Omental fat pad (tissue), 4 donors: ENCODE measurements at places on chromosomes 6 and 20.

GRCh38 chr6:122694075-122694474, 83.9 kb downstream of the PKIB start:
- no peak for DNase-seq

GRCh38 chr20:1364106-1364505, 28.7 kb downstream of the FKBP1A start:
- DNase-seq = no peak

DNA sequence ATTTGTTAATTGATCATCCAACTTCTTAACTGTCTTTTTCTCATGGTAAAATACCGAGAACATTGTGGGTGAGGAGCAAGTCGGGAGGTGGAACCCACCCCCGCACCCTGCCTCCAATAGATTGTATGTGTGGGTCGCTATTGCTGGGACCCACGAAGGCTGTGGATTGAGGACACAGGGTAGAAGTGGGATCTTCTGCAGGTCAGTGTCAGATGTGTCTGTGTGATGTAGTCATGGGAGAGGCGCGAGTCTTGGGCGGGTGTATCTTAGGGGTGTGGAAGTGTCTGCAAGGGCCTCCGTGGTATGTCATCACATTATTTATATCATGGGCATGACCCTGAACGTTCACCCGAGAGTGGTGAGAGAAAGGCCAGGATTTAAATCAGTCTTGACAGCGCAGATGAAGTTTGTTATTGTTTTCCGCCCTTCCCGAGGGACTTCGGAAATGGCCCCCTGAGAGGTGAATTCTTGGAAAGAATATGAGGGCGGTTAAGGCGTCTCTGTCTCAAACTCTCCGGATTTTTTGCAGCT, 472 bp upstream of the PAQR8 start:
- peak; percentile 27 for DNase-seq

GRCh38 chr6:139521338-139521737, 146.9 kb upstream of the CITED2 start:
- no peak for DNase-seq

DNA sequence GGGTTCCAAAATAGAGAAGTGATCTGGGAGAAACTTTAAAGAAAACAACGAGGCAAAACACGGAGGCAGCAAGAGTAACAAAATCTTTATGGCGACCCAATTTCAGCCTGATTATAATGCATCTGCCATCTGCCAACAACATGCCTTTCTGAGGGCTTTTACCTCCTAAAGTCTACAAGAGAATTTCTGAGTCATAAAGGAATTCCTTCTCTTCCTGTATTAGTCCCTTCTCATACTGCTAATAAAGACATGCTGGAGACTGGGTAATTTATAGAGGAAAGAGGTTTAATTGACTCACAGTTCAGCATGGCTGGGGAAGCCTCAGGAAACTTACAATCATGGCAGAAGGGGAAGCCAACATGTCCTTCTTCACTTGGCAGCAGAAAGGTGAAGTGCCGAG, 226.6 kb downstream of the HACE1 start:
- DNase-seq = no peak

DNA sequence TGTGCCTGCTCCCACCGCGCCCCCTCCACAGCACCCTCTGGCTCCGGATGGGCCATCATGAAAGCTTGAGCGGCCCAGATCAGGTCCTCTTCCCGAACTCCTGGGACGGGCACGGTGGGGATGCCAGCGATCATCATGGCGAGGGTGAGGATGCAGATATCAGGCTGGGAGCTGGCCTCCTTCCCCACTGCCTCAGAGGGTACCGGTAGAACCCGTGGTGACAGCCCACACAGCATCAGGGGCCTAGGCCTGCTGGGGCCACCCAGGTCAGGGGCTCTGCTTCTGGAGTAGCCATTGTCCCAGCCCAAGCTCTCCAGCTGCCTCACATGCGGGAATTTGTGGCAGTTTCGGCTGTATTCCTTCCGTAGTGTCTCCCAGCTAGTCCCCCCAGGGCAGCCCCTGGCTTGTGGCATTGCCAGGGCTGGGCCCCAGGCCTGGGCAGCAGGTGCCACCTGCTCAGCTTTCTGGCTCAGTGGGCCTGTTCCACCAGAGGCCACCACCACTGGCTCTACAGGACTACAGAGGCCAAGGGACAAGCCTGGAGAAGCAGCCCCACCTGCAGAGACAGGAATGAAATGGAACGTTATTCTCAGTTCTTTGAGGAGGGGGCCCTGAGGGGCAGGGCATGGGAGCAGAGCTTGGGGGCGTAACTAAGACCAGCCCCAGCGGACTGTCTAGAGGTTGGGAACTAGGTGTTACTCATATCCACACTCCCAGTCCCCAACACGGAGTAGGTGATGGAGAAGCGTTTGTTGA, 654 bp downstream of the SPATA25 start:
- DNase-seq = no peak

DNA sequence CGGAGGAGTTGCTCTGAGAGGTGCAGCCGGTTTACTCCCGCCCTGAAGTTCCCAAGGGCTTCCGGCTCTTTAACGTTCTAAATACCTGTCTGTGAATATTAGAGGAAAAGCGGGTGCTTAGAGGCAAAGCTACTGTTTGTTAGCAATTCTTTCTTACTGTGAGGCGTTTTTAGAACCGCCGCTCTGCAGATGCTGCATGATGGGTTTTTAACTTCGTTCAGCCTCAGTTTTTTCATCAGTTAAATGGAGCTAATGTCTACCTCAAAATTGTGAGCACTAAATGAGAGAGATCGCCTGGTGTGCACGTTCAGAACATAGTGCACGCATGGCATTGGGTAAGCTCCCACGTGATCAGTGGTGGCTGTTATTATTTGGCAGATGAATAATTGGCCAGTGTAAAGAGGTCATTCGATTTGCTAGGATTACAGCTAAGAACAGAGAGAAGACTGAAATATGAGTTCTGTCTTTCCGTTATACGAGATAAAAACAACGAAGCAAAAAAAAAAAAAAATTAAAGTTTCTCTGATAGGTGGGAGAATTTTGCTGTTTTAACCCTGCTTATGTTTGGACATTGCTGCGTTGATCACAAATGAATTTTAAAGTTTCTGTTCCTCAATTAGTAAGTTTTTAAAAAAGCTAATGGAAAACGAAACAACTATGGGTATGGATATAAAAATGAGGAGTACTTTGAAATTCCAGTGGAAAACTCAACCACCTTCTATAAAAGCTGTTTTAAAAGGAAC, 660 bp upstream of the TFB1M start:
- DNase-seq = peak; percentile 61

DNA sequence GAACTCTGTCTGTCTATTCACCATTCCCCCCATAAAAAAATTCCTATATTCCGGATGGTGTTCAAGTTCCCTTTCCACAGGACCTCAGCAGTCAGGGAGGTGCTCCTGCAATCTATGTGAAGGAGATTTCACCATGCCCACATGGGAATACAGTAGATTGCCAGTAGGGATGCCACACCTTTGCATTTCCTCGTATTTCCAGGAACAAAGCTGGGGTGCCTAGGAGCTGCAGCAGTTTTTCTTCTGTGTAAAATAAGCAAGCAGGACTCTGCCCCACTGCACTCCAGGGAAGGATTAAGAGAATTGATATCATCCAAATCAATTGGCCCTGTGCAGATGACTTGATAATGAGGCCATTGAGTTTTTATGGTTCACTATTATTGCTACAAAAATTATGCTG, 7.4 kb upstream of the KIF16B start:
- no peak for DNase-seq

DNA sequence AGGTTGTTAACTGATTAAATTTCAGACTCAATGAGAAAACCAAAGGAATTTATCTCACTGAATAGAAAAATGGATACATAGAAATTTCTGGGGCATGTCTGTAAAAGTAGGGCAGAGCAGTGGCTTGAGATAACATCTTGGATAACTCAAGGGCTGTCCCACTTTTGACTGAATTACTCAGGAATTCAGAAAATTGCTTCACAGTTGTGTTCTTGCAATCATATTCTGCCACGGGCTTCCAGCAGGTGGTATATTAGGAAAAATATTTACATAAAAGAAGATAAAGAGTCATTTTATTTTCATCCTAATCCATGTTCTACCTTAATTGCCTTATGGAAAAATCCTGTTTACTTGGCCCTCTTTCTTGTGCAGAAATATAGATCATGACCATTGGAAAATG, 156.4 kb upstream of the AKIRIN2 start:
- DNase-seq = no peak

DNA sequence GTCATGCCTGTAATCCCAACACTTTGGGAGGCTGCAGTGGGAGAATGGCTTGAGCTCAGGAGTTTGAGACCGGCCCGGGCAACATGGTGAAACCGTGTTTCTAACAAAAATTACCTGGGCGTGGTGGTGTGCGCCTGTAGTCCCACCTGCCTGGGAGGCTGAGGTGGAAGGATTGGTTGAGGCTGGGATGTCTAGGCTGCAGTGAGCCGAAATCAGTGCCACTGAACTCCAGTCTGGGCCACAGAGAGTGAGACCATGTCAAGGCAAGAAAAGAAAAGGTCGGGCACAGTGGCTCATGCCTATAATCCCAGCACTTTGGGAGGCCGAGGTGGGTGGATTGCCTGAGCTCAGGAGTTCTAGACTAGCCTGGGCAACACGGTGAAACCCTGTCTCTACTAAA, 8.2 kb upstream of the BCAS4 start:
- DNase-seq = no peak

DNA sequence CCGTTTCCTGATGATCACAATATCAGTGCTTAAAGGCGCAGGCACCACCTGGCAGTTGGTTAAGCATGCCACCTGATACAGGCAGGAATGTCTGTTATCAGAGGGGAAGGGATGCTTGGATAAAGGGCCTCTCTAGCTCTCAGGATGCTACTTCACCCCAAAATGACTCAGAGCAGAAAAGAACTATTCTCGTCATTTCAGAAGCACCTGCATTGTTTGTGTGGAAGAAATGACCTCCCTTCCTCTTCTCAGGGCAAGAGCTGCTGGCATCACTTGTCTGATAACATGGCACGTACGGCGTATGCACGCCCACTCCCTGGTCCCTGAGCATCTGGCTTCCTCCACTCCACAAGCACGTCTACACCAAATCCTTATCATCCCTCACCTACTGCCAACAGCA, 47.3 kb downstream of the ATP9A start:
- no peak for DNase-seq

GRCh38 chr6:16944596-16944995, 157.3 kb upstream of the STMND1 start:
- DNase-seq = no peak

DNA sequence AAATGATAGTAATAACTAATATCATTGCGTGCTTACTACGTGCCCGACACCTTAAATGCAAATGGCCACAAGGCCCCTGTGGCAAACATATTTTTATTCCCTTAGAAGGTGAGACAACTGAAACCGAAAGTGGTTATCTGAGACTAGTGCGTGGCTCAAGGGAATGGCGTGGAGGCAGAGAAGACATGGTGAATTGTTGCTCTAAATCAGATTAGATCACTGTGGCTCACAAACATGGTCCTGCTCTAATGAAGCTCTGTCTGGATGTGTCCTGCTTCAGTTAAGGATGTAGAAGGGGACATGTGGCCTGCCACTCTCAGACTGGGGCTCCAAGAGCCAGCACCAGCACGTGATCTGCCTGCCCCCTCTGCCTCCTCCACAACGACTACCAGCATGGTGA, 124.2 kb upstream of the GMDS start:
- no peak for DNase-seq
